ENCODE measurements at places on chromosomes 16 and 17.

GRCh38 chr17:66724581-66725341 lies 110.2 kb upstream of the CACNG5 start:
- no peak for DNase-seq

DNA sequence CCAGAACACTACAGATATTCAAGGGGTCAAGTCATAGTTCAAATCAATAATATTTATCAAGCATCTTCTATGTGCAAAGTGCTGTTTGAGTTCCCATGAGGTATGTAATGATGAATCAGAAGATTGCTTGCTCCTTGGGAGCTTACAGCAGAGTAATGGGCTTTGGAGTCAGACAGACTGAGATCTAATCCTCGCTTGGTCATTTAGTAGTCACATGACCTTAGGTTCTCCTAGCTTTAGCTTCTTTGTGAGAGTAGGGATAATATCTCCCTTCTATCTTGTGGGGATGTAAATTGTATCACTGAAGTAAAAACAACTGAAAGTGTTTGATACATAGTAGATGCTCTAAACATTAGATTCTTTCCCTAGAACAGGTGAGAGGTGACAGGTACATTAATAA lies 30.1 kb downstream of the SNX11 start:
- no peak for DNase-seq

- no peak for DNase-seq
Observed at GRCh38 chr16:19008245-19009169, 24.8 kb downstream of the TMC7 start.

GRCh38 chr16:21197621-21198020 lies 13.8 kb downstream of the ZP2 start:
- no peak for DNase-seq

Measured in DMS 273 treated with DMSO at 0.1 percent for 48 hours (cell line).